Activated CD4-positive, alpha-beta T cell treated with anti-CD3 and anti-CD28 coated beads, Interleukin-2, amount 10 ng/mL, durations not matched to agents 24 days and 14 days (primary cell): ENCODE measurements at places on chromosomes 1 and 21. TPM values are rescaled to one million over a fixed set of nuclear protein-coding genes. Genes with fewer than 3 reads are reported as not detected.

GRCh38 chr1:17258758-17259130, 9.8 kb downstream of the PADI3 start:
- no peak for DNase-seq

GRCh38 chr1:153490272-153491051, 30.0 kb upstream of the S100A7 start:
- no peak for DNase-seq

DNA sequence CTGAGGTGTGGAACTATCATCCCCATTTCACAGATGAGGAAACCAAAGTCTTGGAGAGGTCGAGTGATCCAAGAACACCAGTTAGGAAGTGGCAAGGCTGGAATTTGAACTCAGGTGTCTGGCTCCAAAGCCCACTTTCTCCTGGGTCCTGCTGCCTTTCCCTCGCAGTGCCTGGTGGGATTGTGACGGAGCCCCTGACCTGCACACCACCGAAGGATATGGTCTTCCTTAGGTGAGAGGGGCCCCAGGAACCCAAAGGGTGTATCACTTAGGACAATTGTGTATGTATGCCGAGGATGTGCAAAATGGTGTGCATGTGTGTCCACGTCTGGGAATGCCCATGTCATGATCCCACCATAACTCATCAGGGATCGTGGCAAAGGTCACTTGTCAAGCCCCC, 392.7 kb downstream of the MATN1 start:
- no peak for DNase-seq

The FCRL1 gene
- total RNA-seq, result not detected in 2 replicates

DNA sequence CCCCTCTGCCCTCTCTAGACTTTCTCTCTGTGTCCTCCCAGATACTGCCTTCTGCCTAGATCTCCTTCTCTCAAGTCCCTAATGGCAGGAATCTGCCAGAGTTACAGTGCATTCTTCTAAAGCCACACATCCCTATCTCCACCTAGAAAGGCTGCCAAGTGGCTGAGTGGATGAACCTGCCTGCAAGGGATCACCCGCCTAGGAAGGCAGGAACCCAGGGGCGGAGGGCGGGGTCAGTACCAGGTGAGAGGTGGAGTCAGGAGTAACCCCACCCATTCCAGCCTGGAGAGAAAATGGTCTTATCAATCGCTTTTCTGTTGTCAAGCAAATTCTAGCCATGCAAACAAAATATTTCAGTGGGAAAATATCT, 60.8 kb downstream of the BCAR3 start:
- DNase-seq, result no peak

The IGSF3 gene
- 2.1 and 2.2 TPM in 2 replicates for total RNA-seq

The OR2L5 gene
- not detected in 2 replicates for total RNA-seq

GRCh38 chr1:74215229-74215628, 17.2 kb downstream of the FPGT start:
- DNase-seq, result no peak
